Hematopoietic multipotent progenitor cell treated with erythropoietin and hydrocortisone succinate and interleukin-3 and kit ligand, for 8 days (in vitro differentiated cells): ENCODE measurements at places on chromosomes 7 and 10.

GRCh38 chr10:89095701-89096391, 105.2 kb downstream of the FAS start:
- no peak for DNase-seq

- no peak for DNase-seq
Measured at GRCh38 chr7:158957510-158957906, 101.2 kb downstream of the DYNC2I1 start.

DNA sequence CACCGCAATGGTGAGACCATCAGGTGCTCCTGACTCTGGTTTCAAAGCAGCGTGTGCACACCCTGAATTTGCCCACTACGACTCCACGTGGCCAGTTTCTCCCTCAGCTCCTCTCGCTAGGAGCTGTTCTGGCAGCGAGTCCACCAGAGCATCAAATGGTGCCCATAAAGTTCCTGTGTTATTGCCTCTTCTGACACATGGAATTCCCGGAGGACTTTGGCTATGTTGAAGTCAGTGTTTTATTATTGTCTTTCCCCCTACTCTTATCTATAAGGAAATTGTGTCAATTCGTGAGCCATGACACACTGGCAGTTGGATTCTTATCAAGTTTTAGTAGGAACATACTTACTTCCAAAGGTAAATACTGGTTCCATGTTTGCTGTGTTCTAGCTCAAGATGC, 53.9 kb upstream of the NPVF start:
- no peak for DNase-seq

DNA sequence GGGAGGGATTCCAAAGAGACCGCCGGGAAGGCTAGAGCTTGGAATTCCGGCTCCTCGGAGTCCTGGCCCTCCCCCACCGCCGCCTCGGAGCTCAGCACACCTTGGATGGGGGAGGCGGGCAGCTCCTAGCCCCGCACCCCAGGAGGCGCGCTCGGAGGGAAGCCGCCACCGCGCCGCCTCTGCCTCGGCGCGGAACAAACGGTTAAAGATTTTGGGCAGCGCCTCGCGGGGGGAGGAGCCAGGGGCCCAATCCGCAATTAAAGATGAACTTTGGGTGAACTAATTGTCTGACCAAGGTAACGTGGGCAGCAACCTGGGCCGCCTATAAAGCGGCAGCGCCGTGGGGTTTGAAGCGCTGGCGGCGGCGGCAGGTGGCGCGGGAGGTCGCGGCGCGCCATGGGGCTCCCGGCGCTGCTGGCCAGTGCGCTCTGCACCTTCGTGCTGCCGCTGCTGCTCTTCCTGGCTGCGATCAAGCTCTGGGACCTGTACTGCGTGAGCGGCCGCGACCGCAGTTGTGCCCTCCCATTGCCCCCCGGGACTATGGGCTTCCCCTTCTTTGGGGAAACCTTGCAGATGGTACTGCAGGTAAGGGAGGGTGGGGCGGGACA, at the start of gene CYP26A1:
Gene CYP26A1 (plus strand): TSS at position 355 of the 608 bp plus-strand sequence. CDS start 42 bp downstream, at position 397.
- DNase-seq, result no peak

DNA sequence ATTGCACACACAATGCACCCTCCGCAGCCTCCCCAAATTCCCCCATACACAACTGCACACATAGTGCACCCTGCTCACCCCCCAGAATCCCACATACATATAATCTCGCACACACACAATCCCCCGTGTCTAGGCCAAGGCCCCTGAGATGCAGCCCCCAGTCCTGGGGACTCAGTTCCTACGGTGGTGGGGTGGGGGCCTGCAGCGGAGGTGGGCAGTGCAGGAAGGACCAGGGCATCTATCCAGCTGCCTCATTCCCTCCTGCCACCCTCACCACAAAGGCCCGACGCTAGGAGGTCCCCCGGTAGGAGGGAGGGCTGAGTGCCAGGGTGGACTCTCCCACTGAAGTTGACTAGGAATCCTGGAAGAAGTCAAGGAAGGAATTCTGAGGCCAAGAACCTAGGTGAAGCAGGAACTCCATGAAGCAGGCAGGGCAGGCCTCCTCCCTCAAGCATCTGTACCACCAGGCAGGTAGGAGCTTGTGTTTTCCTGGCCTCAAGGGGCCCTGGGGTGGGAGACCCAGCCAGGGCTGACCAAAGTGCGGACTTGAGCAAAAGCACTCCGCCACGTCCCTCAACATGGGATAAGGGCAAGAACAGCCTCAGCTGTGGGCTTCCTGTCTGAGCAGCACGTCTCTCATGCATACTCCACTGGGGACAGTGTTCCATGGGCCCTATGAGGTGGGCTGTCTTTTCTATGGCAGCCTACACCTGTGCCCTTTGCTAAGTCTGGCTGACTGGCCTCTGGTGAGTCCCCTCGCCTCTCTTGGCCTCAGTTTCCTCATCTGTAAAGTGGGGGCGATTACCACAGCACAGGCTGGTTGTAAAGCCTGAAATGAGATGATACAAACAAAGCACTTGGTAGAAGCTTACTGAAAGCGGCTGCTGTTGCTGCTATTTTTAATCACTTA, 145.7 kb downstream of the MAPK8 start:
- DNase-seq, result no peak

DNA sequence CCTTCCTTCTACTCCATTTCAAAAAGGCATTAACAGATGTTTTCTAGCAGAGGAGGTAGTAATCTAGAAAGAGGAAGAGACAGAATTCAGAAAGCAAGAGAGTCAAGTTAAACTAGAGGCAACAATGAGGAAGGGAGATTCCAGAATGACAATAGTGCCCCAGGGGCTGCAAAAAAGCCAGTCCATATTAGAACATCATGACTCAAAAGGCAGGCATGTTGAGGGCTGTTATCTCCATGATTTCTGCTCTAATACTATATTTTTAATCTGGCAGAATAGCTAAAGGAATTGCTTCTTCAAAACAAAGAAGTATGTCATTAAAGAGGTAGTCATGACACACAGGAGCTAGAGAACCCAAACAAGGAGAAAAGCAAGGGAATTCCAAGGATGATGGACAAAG, 599.6 kb downstream of the INHBA start:
- no peak for DNase-seq
